Activated CD8-positive, alpha-beta T cell treated with anti-CD3 and anti-CD28 coated beads for 36 hours (primary cell): ENCODE measurements at places on chromosomes 1 and 21. TPM values are rescaled to one million over a fixed set of nuclear protein-coding genes. Genes with fewer than 3 reads are reported as not detected.

DNA sequence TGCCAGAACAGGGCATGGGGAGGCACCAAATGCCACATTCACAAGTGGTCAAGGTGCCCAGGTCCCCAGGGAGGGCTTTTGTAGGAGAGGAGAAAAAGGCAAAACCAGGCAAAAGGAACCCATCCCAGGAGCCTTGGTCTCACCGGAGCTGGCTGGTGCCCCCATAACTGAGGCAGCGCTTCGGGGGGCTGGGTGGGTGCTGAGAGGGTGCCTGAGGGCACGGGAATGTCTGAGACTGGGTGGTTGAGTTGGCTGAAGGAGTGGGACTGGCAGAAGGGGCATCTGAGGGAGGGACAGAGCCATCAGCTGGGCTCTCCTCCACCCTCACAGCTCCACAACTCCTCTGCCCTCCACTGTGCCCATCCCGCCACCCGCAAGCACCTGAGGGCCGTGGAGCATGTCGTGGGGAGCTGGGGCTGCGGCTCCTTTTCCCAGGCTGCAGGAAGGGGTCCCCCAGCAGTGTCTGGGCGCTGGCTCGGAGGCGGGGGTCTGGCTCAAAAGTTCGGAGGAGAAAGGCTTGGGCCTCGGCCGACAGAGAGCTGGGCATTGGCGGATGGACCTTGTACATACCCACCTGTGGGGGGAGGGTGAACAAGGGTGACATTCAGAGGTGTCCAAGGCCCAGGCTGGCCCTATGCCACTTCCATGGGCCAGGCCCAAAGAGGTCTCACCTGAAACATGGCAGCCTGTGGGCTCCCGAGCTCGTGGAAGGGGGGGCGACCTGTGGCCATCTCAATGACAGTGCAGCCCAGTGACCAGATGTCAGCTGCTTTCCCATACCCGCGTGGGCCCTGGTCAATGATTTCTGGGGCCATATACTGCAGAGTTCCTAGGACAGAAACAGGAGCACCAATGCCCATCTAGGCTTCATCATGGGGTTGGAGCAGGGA is 8.5 kb downstream of the MAP3K6 start:
- peaks cover 44% of the 10 kb centered on the region for H3K4me1 ChIP-seq
- H3K4me3 ChIP-seq, result no peak overlapping the region
- peaks cover 2% of the 10 kb centered on the region for H3K27me3 ChIP-seq

- H3K27ac ChIP-seq, result no peak within 1 kb of the TSS
- no peak for DNase-seq
- H3K4me3 ChIP-seq, result no peak within 1 kb of the TSS
- H3K36me3 ChIP-seq, result no peaks in the 10 kb centered on the region
These were observed at the start of gene CLCNKB for GRCh38 chr1:16043521-16043920. Gene CLCNKB (plus strand): TSS chr1:16043782. CDS start chr1:16044493, 711 bp downstream.

The CLCA1 gene
- not detected for total RNA-seq

DNA sequence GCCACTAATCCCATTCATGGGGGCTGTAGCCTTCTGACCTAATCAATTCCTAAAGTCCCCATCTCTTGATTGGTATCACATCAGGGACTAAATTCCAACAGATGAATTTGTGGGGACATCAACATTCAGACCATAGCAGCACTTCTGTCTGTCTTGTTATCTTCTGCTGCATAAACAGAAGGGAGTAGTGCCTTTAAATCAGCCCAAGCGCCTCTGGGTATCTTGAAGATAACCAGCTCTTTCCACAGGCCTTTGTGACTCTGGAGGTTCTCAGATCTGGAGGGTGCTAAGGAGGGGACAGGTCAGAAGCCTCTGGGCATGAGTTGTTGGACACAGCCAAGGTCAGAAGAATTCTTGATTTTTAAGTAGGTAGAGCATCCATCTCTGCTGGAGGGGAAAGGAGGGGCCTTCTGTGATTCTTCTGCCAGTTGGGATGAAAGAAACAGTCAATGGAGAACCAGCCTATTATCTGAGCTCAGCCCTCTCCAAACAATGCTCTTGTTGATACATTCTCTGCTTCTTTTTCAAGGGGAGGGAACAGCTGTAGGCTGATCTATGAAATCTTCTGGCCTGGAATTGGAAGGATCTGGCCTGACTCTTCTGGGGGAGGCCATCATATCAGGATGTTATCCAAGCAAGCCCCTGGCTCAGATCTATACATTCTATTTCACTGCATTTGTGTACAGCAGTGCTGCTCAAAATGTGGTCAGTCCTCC is 31.3 kb upstream of the LRIG2 start:
- H3K27ac ChIP-seq, result no peak overlapping the region
- H3K36me3 ChIP-seq, result no peaks in the 10 kb centered on the region
- H3K27me3 ChIP-seq, result peaks cover 2% of the 10 kb centered on the region
- no peak for DNase-seq
- H3K4me1 ChIP-seq, result peaks cover 30% of the 10 kb centered on the region

- no peak overlapping the region for H3K27ac ChIP-seq
- H3K4me1 ChIP-seq, result peaks cover 8% of the 10 kb centered on the region
- DNase-seq, result peak; percentile 22
- no peaks in the 10 kb centered on the region for H3K36me3 ChIP-seq
- no peak overlapping the region for H3K4me3 ChIP-seq
These were observed 5.6 kb upstream of the COG2 start for GRCh38 chr1:230636575-230637148.
